Activated CD4-positive, alpha-beta T cell treated with anti-CD3 and anti-CD28 coated beads for 36 hours (primary cell): ENCODE measurements at places on chromosomes 3 and 15.

- no peak for DNase-seq
Measured at GRCh38 chr3:136728918-136729317, 23.3 kb downstream of the STAG1 start.

GRCh38 chr3:123653221-123653682, 68.4 kb upstream of the HACD2 start:
- DNase-seq, result no peak

- DNase-seq, result no peak
Measured at GRCh38 chr3:14765576-14766427, 53.0 kb upstream of the FGD5 start.

DNA sequence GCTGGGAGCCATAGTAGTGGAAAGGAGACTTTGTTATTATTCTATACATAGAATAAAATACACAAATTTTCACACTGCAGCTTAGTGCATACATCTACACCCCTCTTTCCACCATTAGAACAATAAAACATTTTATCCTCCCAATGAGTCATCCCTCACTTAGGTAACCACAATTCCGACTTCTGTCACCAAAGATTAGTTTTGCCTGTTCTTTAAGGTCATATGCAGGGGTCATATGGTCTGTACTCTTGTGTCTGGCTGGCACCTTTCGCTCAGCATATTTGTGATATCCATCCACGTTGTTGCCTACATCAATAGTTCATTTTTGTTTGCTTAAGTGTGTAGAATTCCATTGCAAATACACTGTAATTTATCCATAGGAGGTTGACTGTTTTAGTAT, 399.4 kb downstream of the SHQ1 start:
- no peak for DNase-seq

- no peak for DNase-seq
Measured at GRCh38 chr15:95522533-95522932, 808.0 kb upstream of the NR2F2 start.

DNA sequence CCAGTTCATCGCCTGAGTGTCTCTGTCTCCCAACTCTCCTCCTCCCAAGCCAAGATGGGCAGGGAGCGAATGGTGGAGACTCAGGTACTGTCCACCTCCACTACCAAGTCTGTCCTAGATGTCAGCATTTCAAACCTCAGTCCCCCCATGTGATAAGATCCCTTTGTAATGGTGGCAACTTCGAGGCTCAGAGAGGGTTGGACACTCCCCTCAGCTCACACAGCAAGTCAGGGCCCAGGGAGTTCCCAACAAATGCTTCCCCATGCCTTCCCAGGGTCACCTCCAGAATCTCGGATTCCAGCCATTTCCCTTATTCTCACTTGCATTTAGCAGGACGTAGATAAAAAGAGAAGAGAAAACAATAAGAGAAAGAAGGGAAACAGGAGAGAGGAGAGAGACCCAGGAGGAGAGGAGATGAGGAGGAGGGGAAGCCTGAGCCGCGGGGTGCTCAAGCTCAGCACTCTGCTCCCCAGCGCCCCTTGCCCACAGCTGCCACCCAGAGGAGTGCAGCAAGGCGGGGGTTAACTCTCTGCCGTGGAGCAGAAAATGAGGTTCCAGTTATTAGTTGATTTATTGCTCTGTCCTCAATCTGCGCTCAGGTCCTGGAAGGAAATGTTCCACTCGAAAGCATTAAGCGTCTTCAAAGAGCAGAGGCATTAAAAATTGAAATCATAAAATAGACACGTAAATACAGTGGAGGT, 84.1 kb upstream of the LINGO1 start:
- no peak for DNase-seq

DNA sequence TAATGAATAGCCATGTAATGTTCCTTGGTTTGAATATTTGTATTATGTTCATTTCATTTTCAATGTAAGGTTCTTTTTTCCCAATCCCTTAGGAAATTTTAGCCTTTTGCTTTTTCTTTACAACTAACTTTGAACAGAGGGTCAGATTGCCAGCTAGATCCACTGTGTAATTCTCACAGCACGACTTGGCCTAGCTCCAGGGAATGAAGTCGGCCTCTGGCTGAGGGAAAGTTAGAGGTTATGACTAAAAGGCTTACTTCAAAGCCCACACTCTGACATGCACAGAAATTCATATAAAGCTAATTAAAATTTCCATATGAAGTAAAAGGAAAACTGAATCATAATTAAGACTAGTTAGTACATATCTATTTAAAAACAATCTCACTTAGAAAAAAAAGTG, 38.7 kb downstream of the ROBO1 start:
- DNase-seq, result no peak

DNA sequence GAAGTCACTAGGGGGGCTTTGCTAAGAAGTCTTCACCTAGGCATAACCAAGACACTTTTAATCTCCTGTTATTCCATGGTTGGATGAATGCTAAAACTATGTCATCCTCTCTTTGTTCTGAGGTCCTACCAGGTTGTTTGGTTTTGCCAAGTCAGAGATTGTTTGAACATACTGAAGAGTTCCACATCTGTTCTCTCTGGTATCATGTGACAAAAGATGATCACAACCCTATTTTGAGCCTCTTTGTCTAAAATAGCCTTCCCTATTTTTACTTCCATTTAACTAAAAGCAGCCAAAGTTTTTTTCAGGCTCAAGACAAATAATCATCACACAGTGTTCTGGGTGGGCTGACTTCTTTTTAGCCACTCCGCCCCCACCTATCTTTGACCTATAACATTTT, 218.4 kb upstream of the LMCD1 start:
- DNase-seq, result no peak

DNA sequence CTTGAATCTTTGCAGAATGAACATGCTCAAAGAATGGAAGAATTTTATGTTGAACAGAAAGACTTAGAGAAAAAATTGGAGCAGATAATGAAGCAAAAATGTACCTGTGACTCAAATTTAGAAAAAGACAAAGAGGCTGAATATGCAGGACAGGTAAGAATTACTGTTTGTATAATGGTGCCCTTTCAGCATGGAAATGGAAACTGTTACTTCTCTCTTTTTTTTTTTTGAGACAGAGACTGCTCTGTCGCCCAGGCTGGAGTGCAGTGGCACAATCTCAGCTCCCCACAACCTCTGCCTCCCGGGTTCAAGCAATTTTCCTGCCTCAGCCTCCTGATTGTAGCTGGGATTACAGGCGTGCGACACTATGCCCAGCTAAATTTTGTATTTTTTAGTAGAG, 27.6 kb upstream of the CLDN11 start:
- DNase-seq, result no peak

GRCh38 chr3:5840056-5840455, 652.5 kb downstream of the EDEM1 start:
- DNase-seq, result no peak

- DNase-seq, result no peak
Measured at GRCh38 chr3:58962816-58963215, 87.0 kb downstream of the CFAP20DC start.

- DNase-seq, result no peak
Measured at GRCh38 chr3:32813180-32813579, 4.6 kb upstream of the TRIM71 start.

- DNase-seq, result no peak
Measured at GRCh38 chr3:45066109-45066801, 40.2 kb downstream of the CLEC3B start.

- DNase-seq, result peak; percentile 30
Measured at GRCh38 chr15:87604857-87605446, 651.6 kb downstream of the NTRK3 start.

GRCh38 chr15:85772668-85773067, 22.1 kb downstream of the KLHL25 start:
- DNase-seq, result no peak

GRCh38 chr3:177345973-177346503, 148.8 kb upstream of the TBL1XR1 start:
- no peak for DNase-seq

GRCh38 chr3:21117370-21117769, 633.6 kb downstream of the ZNF385D start:
- no peak for DNase-seq

- no peak for DNase-seq
Measured at GRCh38 chr3:191355406-191355805, 25.1 kb upstream of the UTS2B start.

DNA sequence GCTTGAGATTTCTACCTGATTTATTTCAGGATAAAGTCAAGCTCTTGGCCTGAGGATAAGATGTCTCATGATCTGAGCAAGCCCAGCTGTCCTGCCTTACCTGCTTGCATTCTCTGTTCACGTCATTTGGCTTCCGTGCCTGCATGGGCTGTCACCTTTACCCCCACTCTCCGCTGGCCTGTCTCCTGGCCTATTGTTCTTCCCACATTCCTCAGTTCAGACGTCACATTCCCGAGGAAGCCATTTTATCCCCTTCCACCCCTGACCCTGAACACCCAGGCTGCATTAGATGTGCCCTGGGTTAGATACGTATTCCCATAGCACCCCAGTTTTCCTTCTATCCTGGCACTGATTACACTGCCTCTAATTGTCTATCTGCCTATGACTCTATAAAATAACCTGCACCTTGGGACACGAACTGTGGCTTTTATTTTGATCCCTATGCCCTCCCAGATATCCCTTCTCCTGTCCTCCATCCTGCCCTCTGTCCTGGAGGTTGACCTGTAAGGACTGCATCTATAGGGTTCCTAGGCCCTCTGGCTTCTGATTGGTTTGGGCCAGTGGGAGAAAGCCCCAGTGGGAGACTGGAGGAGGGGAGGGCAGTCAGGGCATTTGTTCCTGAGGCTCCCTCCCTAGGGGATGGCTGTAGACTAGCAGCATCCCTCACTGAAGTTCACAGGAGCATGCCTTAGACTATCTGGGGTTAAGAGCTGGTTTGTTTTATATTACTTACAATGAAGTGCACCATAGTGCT, 19.2 kb upstream of the UBE2Q2 start:
- no peak for DNase-seq

DNA sequence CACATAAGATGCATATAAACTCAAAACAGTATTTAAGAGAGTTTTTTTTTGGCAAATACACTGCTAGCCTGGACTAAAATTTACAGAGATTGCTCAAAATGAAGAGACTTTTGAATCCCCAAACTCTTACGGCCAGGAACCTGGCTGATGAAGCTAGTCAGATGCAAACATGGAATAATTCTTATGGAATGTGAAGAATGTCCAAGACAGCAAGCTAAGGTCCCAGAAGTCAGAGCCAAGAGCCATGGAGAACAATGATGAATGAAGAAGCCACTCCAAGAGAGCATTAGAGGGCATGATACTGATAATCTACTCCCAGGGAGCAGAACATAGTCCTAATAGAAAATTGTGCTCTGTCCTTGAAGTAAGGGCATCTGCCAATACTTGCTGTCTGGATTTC, 705.5 kb downstream of the DIPK2A start:
- DNase-seq, result no peak

GRCh38 chr3:143236226-143236964, 116.8 kb downstream of the CHST2 start:
- DNase-seq, result no peak

DNA sequence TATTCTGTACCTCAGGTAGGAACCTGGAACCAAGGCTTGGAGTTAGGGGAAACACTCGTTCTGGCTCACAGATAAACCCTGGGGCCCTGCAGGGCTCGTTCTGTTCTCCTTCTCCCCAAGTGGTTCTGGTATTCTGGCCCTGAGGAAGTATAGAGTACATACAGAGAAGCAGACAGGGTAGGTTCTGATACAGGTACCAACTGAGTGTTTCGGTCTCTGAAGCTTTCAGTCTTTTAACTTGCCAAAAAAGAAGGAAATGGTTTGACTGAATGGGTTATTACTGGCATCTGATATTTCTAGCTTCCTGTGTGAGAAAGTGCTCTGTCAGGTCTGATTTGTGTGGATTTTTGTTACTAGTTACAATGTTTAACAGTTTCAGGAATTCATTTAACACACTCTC, 67.3 kb downstream of the UBE2E2 start:
- no peak for DNase-seq

DNA sequence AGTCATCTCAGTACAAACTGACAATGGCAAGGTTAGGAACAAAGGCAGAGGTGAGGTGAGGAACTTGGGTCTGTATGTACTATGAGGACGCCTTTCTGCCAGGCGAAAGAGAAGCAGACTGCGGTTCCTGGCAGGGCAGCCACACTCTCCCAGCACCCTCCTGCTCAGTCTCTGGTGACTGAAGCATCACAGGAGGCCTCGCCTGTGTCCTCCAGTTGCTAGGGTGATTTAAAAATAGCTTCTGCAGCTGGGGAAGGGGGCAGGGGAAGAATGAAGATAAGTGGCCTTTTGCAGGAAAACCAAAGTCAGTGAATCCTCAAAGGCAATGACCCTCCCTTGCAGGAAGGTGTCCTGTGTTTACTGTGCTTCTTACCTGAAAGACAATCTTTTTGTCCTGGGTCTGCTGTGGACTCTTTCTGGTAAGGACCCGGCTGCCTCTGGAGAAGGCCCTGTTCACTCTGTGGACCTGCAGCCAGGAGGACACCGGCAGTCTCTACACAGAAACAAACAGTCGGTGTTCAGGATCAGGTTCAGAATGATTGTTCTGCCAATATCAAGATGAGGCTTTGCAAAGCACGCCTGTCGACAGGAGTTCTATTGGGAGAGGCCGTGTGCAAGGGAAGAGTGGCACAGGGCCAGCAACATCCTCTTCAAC, 65.7 kb upstream of the DGKG start:
- no peak for DNase-seq
